Stimulated activated CD4-positive, alpha-beta T cell treated with anti-CD3 and anti-CD28 coated beads, Interleukin-4, amount 100 ng/mL, for 4 hours (primary cell): ENCODE measurements at places on chromosomes 4 and X.
A peak's percentile ranks its signal among the peaks of the same experiment; 100 is the strongest.

DNA sequence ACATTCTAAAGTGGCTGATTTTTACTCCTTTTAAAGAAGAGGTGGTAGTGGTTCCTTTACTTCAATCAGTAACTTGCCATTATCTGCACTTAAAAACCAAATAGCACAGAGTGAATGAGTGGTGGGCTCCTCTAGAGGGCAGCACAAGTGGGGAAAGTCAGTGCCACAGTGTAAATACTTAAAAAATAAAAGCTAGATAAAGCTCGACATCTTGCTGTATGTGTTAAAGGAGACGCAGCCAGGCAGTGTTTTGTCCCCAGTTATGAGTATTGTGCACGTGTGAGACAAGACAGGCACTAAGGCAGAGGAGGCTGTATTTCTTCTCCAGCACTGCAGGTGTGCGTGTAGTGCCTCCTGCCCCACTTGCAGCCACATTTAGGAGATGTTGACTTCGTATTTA, 24.6 kb downstream of the NAP1L5 start:
- DNase-seq = peak; percentile 3

DNA sequence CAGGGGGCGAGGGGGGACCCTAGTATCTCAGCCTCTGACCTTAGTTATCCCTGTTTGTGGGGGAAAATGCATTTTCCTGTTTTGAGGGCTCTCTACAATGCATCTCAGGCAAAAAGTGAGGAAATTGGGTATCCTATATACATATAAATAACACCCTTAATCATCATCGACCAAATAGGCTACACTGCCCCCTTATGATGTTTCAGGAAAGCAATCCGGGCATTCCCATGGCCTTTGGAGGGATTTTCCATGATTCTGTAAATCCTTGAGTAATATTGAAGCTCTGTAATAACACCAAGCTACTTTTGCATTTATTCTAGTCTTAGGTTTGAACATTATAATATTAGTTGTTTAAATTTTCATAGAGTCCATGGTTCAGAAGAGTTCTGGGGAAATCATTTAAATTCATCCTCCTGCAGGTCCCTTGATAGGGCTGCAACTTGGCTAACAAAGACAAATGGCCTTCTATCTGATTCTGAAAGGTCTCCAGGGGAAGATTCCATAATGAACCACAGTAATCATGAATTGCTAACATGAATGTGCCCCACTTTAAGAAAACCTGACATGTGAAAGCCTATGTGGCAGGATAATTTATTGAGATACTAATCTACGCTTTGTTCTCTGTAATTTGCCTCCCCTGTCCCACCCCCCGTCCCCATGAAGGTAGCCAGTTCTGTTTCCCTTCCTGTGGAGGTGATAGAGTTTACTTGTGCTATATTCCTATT, 91.5 kb upstream of the SCOC start:
- no peak for DNase-seq

- no peak for DNase-seq
Observed at GRCh38 chrX:9693307-9694001, 72.2 kb downstream of the GPR143 start.

GRCh38 chr4:27568236-27568951, 707.8 kb downstream of the STIM2 start:
- DNase-seq = no peak

DNA sequence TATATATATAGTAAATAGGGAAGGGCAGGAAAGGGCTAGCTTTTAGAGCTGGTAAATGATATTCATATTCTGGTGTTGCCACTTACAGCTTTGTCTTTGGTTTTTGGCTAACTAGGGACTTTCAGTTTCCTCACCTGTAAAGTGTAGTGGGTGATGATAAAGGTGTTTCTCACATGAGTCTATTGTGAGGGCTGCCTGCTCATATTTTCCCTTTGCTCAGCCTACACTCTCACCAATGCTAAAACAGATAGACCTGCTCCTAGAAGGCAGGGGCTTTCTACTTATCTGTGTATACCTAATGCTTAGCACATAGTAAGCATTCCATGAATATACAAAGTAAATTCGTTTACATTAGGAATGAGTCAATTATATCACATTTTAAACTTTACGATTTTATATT, 137.2 kb upstream of the HS3ST1 start:
- peak; percentile 12 for DNase-seq

DNA sequence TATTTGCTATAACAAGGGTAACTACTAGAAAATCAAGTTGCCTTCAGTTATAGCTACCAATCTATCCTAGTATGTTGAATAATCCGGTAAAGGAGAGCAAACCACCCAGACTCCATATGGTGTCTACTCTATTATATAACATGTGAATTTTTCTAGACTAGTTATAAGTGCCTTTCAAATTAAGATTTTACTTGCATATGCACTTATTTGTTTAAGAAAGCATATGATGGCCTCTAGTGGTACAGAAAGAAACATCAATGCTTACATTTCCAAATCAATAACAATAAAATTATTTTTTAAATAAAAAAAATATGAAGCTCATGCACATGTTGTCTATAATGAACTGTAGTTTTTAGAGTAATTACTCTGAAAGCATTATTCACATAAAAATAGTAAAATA, 1516.4 kb upstream of the PABPC4L start:
- no peak for DNase-seq

GRCh38 chrX:86329174-86329573, 180.9 kb downstream of the DACH2 start:
- no peak for DNase-seq

DNA sequence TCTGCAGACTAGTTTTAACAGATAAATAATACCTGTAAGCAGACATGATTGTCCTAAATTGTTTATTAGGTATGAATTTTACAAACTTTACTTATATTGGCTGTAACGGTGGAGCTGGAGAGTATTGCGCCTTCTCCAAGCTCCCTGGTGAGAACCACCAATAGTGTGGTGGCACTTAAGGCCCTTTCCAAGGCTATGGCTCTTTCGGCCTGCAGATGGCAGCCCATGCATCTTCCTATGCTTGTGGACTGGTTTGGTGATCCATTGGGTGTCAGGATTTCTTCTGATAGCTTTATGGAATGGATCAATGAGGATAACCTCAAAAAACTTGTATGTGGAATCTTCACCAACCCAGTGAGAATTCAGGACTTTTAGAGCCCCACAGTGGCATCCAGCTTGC, 7.8 kb downstream of the LARP1B start:
- DNase-seq = no peak

- DNase-seq = no peak
Observed at GRCh38 chr4:112277705-112278448, 7.8 kb downstream of the TIFA start.

- no peak for DNase-seq
Observed at GRCh38 chr4:174714393-174715211, 114.4 kb downstream of the GLRA3 start.

DNA sequence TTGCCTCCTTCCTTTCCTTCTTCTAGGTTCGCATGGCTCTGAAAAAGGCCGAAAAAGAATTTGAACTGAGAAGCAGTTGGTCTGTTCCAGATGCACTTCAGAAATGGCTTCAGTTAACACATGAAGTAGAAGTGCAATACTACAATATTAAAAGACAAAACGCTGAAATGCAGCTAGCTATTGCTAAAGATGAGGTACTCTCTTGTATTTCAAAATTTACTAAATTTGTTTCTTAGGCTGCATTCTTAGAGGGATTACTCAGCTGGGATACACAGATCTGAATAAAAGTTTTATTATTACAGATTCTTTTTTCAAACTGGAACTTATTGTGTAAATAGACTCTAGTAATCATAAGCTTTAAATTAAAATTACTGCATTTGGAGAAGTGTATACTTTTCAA, 146.9 kb downstream of the STIM2 start:
- DNase-seq = no peak

DNA sequence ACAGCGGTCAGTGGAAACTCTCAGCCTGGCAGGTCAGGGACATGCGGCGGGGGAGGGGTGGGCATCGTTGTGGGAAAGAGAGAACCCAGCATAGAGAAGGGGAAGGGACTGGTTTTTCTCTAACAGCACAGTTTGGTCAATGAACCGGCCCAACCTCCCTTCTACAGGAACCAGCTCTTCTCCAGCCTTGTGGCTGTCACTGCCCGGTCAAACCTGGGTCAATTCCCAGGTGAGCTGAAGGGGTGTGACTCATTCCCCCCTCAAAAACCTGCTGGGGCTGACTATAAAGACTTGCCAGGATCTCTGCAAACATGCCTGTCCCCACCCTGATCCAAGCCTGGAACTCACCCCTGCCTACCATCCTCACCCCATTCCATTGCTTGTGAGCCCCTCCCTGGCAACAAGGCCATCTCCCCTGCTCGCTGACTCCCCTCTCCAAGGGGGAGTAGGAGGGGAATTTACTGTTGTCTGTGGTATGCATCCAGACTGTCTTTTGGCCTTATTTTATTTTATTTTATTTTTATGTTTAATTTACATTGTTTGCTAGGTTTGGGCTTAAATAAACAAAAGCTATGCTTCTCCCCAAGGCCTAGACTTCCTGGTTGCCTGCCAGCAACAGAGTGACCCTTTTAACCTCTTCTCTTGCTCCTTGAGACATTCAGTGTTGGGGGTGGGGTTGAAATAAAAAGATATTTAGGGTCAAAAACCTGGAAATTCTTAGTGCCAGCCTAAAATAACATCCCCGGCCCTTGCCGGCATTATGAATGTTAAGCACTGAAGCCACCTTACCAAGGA, 49.6 kb downstream of the TSC22D3 start:
- no peak for DNase-seq

DNA sequence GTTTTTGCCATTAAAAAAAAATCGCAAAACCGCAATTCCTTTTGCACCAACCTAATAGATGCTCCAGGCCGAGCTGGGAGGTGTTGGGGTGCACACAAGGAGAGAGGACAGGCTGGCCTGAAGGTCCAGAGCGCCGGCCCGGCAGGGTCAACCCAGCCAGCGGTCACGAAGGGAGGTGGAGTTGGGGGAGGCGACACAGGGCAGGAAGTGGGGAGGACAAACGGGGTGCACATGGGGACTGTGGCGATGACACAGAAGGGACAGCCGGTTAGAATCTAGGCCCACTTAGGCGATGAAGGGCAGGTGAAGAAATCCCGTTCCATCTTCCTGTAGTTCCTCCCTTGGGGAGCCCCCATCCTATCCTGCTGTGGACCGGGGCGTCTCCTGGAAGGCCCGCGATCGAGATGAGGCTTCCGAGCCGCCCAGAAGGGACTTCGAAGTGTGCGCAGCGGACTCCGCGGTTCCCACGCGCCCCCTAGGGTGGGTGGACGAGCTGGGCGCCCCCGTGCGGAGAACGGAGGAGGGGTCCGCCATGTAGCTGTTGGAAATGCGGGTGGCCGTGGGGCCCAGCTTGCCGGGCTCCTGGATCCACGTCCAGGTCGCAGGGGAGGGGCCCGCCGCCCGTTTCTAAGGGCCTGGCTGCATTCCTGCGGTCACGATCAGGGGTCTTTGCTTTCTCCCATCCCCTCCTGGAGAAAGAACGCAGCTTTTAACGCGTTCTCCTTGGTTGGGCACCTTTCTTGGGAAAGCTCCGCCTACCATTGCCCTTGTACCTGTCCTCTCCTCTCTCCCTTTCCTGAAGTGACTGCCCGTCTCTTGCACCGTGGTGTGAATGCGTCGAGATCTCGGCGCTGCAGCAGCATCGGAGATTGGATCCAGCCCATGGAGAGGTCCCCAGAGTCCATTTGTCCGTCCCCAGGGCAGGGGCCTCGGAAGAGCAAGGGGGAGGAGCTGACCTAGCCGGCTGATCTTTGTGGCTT, 17.0 kb upstream of the HPF1 start:
- no peak for DNase-seq

GRCh38 chr4:94577136-94577535, 125.4 kb downstream of the PDLIM5 start:
- no peak for DNase-seq

GRCh38 chr4:140672416-140672815, 83.8 kb downstream of the TBC1D9 start:
- no peak for DNase-seq

DNA sequence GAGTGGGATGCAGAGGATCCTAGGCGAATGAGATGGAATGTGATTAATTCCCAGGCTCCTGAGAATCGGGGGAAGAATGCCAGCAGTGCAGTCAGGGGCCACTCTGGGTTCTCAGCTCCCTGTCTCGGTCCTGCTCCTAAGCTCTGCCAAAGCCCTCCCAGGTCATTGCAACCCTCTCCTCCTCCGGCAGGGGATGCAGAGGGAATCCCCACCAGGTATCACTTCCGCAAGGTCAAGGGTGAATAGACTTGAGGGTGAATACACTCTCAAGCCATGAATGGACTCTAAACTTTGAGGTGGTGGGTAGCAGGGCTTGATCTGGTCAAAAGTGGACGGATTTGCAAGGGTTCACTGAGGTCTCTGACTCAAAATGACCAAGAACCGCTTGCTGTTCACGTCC, 139.3 kb upstream of the MXRA5 start:
- no peak for DNase-seq

DNA sequence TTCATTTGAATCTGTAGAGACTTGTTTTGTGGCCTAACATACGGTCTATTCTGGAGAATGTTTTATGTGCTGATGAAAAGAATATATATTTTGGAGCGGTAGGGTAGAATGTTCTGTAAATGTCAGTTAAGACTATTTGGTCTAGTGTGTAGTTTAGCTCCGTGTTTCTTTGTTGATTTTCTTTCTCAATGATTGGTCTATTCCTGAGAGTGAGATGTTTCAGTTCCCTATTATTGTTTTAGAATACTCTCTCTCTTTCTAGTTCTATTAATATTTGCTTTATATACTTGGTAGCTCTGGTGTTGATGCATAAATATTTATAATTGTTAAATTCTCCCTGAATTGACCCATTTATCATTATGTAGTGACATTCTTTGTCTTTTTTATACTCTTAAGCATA, 236.5 kb downstream of the GLUD2 start:
- DNase-seq = no peak

DNA sequence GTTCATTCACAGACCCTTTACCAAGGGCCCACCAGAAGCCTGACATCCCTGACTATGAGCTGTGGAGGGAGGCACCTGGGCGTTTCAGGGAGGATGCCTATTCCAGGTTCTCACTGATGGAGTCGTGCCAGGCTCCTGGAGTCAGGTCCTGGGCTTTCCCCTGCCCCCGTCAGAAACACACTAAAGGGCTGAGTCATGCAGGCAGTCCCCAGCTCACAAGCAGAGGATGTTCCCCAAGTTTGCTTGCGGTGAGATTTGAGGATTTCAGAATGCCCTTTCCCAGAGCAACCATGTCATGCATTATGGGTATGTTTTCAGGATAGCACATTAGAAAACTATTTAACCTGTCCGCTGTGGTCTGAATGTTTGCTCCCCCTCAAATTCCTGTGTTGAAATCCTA, 45.2 kb downstream of the FHDC1 start:
- DNase-seq = no peak

DNA sequence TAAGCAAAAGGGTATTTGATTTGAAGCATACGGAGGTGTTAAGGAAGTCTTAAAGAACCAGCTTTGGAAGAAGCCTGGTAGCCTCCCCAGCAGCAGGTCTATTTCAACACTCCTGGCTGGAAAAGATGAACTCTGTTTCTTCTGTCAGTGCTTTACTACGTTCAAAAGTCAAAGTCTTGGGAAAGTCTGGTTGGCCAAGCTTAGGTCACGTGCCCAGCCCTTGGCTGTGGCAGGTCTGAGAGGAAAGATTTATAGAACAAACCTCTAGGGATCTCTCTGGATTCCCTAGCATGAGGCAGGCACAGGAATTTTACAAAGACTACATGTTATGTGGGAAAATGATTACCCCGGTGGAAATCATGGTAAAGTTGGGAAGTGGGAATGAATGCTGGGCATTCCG, 8.6 kb upstream of the ARHGAP10 start:
- no peak for DNase-seq
